T-helper 17 cell (primary cell): ENCODE measurements at places on chromosomes 4 and X.

GRCh38 chrX:8743126-8743732, 11.3 kb upstream of the ANOS1 start:
- DNase-seq, result peak; percentile 40

GRCh38 chrX:68922013-68922412, 93.2 kb downstream of the EFNB1 start:
- DNase-seq, result no peak

- DNase-seq, result no peak
Observed at GRCh38 chrX:96447161-96447560, 237.5 kb upstream of the DIAPH2 start.

DNA sequence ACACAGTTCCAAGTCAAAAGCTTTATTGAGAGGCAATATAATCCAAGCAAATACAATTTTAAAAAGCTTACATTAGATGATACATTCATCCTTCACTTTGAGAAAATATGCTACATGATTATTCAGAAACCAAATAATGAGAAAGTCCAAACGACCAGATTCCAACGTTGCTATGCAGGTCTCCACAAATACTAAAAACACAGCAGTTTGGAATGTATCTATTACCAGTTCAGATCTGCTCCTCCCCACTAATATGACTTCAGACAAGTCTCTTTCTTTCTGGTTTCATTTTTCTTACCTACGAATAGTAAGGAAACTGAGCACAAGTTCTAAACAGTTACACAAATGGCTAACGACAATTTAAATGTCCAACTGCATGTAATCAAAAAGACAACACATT, 9.5 kb downstream of the NAF1 start:
- DNase-seq, result no peak
